ENCODE measurements at places on chromosomes 6 and 20.
A peak's percentile ranks its signal among the peaks of the same experiment; 100 is the strongest.

- DNase-seq, result no peak
Measured at GRCh38 chr6:28497893-28498292, 17.7 kb downstream of the GPX6 start.

DNA sequence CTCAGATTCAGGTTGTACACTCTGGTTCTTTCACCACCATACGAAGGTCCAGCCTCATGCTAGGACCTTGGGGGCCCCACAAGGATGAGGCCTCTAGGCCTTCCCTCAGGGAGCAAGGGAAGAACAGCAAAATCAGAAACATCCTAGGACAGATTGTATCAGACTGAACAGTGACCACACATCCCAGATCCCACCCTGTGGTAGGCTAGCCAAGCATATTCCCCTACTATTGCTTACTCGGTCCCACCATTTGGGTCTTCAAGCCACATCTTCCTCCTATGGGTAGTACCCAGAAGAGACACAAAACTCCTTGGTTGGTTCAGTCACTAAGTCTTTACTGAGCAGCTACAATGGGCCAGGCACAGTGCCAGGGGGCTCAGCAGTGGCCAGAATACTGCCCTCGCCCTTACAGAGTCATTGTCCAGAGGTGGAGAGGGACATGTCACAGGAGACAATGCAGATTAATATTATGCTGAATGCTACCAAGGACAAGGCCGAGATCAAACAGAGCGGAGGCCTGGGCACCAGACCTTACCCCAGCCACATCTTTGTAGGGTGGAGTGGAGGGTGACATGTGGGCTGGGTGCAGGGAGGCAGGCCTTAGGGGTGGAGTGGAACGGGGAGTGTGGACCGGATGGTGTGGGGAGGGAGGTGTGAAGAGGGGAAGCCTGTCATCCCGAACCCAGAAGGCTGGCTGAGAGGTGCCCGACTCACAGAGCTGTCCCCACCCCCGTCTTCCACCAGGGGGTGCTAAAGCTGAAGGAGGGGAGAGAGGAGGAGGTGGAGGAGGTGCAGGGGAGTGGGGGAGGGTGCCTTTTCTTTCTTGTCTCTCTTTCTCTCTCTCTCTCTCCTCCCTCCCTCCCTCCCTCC is 6.8 kb upstream of the MAPK13 start:
- peak; percentile 83 for DNase-seq

DNA sequence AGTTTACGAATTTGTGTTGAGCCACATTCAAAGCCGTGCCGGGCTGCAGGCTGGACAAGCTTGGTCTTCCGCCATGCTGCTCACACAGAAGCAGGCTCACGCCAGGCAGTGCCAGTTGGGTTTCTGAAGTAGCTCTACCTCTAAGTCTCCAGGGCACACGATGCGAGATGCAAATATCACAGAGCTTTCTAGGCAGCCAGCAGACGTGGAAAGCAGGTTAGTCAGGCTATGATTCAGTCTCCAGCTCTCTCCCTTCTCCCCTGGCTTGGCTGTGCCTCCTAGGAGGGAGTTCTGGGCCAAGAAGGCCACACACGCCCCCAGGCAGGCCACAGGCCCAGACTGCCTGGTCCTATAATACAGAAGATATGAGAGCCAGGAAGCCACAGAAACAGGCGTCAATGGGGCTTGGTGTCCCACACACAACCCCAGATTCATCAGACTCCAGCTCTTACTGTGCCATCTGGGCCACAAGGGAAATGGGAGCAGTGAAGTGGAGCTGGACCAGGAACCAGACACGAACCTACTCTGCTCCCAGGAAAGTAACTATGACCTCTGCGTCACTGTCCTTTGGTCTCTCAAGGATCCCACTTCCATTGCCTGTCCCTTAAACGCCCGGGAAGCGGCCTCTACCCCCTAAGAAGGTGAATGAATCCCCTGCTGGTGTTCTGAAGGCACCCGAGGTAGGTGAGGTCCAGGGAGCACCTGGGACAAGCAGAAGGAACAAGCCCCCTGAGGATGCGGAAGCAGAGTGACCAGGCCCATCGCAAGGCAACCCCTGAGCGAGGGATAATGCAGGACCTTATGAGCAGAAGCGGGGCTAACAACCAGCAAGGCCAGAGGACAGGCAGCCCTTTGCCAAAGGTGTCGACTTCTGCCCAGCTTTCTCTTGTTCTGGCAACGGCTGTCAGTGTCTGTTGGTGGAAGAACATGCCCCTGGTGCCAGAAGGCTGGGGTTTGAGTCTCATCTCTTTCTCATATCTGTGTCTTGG is 61.2 kb downstream of the GFOD1 start:
- no peak for DNase-seq

- DNase-seq, result no peak
Measured at GRCh38 chr6:26629359-26629758, 30.2 kb downstream of the ZNF322 start.

DNA sequence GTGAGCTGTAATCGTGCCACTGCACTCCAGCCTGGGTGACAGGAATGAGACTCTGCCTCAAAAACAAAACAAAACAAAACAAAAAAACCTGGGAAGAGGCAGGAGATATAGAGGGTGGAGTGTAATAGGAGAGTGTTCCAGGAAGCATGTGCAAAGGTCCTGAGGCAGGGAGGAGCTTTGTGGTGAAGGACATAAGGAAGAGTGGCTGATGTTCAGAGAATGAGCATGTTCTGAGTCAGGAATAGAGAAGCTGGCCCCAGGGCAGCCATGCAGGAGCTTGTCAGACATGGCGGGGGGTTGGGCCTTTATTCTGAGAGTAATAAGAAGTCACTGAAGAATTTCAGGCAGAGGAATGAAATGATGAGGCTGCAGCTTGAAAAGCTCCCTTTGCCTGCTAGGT is 337.0 kb downstream of the CDH26 start:
- no peak for DNase-seq

DNA sequence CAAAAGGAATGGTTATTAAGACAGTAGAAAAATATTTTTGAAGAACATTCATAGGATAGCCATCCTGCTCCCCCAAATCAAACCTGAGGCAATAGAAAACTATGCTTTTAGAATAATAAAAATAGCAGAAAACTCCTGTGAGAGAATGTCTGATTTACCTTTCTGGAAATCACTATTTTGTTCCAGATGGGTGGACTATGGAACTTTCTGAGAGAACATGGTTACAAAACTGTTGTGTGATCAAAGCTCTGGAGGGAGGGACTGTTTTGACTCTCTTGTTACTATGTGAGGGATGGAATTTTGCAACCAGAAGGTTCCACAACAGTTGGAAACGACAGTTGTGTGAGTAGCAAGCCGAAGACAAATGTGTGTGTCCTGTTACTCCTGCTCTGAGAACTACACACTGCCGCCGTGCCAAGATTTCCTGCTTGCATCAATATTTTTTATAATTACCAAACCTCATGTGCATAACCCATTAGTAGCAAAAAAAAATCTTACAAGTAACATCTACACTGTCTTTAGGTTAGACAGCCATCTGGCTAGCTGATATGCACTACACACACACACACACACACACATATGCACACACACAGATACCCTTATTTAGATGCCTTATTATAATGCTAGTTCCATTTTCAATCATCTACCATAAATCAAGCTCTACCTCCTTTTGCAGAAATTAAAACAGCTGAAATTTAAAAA is 11.0 kb upstream of the HIVEP1 start:
- peak; percentile 47 for DNase-seq

- DNase-seq, result no peak
Measured at GRCh38 chr20:60101201-60101890, 143.1 kb downstream of the CDH26 start.

GRCh38 chr20:41118632-41119031 is 18.7 kb upstream of the PLCG1 start:
- no peak for DNase-seq

GRCh38 chr20:6053064-6053775 is 640 bp downstream of the LRRN4 start:
- DNase-seq, result no peak

DNA sequence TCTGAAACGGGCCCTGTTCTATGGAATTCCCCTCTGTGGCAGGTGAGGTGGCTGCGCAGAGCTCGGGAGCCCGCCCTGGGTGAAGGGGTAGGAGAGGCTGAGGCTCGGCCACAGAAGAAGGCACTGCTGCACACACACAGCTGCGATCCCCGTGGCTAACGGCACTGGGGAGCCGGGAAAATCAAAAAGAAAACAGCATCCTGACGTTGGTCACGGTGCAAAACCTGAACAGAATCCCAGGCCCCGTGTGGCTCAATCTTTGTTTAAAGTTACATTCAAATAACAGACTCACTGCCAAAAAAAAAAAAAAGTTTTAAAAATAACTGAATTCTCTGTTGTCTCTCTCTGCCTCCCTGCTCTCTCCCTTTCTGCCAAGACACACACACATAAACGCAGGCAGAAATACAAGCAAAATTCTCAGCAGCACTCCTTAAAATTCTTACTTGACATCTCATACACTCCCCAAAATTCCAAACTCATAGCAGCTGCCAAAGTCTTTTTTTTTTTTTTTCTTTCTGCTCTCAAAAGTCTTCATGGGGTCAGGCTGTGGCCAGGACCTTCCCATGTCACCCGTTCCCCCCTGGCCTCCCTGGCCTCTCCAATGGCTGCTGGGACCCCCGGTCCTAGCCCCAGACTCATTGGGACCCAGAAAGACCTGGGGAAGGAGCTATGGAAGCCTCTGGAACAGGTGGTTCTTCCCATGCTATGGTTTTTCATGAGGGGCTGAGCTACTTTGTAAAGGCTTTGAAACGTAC is 248.8 kb downstream of the TTLL2 start:
- DNase-seq, result no peak

DNA sequence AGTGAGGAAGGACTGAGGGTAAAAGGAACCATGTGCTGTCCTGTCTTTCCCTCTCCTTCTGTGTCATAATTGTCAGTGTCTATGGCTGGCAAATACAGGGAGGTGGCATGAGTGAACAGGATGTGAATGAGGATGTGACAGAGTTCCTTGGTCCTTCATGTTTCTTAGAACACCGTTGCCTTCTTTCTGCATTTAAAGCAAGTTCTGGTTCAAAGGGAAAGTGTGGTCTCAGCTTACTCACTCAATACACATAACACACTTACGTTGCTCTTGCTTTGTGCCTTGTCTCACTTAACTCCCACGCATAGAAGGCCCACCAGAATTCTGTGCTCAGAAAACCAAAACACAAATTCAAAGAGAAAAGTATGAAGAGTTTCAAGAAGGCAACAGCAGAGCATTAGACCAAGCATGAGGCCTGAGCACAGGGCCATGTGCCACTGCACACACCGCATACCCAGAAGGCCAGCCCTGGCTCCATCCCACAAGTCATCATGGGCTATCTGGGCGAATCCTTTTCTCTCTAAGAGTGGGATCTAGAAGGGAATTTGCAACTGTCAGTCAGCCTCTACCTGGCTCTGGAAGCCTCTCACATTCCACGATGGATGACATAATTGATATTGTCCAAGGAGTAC is 38.9 kb upstream of the SAYSD1 start:
- DNase-seq, result no peak

DNA sequence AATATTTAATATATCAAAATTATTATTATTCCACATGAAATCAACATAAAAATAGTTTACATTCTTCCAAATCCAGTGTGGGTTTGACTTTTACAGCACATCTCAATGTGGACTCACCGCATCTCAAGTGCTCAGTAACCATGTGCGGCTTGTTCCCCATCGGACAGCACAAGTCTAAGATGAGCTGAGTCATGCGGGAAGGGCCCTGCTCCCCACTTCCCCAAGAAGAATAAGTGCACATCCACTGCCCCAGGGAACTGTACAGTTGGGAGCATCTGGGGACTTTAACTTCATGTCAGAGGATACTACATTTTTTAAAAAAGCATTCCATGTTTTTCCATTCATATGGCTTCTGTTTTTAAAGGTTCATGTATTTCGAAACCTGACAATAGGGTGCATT is 325.6 kb downstream of the BTBD3 start:
- no peak for DNase-seq

DNA sequence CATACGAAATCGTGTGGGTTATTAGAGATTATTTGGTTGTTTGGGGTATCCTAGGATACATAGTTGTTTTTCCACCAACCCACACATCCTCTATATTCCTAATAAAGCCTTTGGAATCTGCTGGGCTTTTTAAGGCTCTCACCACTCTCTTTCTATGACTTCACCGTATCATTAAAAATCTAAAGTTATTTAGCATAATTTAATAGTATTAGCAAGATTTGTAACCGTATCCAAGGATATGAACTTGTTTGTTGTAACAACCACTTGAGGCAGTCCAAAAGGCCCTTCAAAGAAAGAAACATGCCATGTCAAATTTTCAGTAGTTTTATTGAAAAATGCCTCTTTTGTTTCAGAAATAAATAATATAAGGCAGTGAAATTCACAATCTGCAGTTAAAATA is 121.8 kb downstream of the COL12A1 start:
- DNase-seq, result no peak
